ENCODE measurements at places on chromosomes 1 and 21.

GRCh38 chr1:225739542-225740107 is 38.0 kb upstream of the SRP9 start:
- DNase-seq, result no peak

- no peak for DNase-seq
These were observed 112.3 kb downstream of the ACTL8 start for GRCh38 chr1:17867470-17867869.

- DNase-seq, result no peak
These were observed 134.5 kb upstream of the PKN2 start for GRCh38 chr1:88549536-88549935.

DNA sequence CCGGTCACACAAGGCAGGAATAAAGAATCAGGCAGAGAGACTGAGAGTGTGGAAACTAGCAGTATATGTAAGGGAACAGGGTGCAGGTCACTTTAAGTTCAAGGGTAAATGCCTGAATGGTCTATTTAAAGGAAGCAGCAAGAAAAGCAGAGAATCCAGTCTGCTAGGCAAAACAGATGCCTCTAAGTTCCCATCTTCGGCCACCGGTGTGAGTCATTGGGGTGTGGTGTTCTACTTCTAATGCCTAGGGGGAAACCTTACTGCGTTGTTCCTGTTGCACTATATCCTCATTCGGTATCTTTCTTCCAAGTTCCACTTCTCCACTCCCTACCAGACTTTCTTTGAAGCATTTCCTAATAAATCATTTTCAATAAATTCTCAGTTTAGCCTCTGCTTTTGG is 259.9 kb downstream of the HHIPL2 start:
- DNase-seq, result no peak

GRCh38 chr1:230509281-230509977 is 83.3 kb upstream of the PGBD5 start:
- no peak for DNase-seq

DNA sequence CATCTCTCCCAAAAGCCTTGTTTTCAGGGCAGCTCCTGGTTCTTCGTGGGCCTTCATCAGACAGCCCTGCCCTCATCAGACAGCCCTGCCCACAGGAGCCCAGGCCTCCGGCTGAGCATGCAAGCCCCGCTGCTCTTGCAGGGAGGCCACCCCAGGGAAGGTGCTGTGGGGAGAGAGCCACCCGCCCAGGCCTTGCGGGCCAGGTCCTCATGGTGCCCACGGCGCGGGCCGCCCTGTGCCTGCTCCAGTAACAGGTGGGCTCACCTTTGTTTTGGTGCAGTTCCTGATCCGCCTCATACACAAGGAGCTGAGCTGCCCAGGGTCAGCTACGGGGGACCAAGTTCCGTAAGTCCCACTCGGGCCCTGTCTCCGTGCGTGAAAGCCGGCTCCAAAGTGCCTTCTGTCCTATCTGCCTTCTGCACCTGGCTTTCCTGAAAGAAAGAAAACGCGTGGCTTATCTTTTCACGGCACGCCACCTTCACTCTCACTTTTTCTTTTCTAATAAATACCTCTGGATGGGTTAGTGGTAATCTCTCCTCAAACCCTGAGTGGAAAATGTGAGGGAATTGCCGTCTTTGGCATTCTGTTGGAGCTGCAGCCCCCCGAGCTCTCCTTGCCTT is 65.9 kb downstream of the SLC37A1 start:
- no peak for DNase-seq

DNA sequence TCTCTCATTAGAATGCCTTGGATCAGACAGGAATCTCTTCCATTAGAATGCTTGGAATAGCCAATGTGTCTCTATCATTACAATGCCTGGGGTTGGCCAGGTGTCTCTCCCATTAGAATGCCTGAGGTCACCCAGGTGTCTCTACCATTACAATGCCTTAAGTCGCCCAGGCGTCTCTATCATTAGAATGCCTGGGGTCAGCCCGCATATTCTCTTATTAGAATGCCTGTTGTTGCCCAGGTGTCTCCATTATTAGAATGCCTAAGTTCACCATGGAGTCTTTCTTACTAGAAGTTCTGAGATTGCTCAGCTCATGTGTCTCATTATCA is 60.2 kb downstream of the RNF187 start:
- no peak for DNase-seq

- no peak for DNase-seq
These were observed 22.1 kb downstream of the HSPG2 start for GRCh38 chr1:21914880-21915640.

- no peak for DNase-seq
These were observed 32.2 kb upstream of the SLC2A1 start for GRCh38 chr1:42990757-42991346.

GRCh38 chr1:198845851-198846250 is 207.0 kb downstream of the PTPRC start:
- no peak for DNase-seq

DNA sequence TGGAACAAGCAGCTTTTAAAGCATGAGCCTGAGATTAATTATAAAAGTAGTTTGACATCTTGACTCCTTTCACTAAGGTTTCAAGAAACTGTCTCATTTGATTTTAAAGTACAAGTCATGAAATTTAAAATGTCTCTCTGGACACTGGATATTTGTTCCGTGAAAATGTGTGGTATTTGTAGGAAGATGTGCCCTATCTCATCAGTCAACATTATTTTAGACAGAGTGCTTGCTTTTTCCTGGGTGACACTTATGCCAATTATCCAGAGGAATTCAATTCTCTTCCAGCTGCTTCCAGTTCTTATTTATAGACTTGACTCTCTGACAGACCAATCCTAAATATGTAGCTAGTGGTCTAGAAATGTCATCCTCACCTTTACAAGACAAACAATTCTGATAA is 300.4 kb downstream of the PLA2G4A start:
- DNase-seq, result no peak

- no peak for DNase-seq
These were observed 293.8 kb upstream of the USP25 start for GRCh38 chr21:15436031-15436430.

DNA sequence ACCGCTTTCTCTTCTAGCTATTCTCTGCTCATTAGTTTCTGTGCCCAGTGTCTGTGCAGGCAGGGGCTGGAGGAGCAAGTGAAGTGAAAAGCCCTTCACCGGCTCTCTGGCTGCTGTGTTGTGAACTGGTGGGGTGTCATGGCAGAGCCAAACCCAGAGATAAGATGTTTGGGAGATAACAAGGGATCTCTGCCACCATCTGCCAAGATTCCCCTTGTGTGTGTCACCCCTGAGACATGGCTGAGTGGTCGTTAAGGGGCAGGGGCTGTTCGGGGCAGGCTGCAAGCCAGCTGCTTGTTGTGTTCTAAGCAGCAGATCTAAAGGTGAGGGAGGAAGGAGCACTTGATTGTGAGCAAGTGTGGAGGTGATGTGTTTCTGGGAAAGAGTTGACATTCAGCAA is 24.5 kb downstream of the CNIH3 start:
- DNase-seq, result no peak

DNA sequence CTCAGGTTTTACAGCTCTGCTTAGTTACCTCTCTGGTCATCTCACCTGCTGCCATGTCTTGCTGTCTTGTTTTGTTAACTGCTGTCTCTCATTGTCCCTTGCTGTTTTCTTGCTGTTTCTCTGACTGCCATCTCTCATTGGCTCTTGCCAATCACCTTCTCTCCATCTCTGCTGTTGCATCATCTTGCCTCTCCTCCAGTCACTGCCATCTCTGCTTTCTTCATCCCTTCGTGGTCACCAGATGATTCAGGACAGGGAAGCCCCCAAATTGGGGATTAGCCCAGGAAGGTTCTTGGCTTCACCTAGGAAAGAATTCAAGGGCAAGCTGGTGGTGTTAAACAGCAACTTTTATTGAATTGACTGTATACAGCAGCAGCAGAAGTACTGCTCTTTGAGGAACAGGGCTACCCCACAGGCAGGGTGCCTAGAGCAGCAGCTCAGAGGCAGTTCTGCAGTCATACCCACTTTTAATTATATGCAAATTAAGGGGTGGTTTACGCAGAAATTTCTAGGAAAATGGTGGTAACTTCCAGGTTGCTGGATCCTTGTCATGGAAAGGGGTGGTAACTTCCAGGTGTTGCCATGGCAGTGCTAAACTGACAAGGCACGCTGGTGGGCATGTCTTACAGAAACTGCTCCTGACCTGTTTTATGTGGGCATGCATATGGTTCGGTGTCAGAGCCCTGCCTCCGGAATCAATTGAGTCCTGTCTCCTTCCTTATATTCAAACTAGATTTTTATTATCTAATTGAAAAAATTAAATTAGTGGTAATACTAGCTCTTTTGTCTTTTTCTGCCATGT is 33.4 kb downstream of the SUCO start:
- DNase-seq, result no peak

DNA sequence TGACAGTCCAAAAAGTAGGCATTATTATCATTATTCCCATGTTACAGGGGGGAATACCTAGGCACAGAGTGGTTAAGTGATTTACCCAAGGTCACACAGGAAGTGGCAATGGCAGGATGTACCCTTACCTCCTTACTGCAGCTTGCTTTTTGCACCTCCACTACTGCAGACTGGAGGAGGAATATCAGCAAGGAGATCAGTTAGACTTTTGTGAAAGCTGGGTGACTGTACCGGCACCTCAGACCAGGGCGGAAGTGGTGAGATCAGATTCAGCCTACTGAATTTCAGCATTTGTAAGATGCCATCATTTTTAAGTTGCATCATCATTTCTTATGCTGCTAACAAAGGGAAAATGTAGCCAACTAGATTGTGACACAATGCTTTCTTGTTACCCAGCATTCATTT is 4.5 kb downstream of the ADARB1 start:
- no peak for DNase-seq

DNA sequence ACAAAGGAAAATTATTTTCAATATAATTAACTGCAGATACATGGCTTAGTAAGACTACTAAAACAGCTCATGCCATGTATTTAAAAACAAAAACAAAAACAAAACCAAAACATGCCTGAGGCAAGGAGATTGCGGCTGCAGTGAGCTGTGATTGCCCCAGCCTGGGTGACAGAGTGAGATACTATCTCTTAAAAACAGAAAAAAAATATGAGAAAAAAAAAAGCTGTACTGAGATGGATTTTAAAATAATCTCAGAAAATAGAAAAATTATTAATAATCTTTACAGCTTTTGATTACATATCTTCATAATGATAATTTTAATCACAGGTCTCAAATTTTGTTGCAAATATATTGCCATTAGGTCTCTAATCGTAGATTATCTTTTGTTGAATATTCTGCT is 24.0 kb upstream of the LIN9 start:
- DNase-seq, result no peak

DNA sequence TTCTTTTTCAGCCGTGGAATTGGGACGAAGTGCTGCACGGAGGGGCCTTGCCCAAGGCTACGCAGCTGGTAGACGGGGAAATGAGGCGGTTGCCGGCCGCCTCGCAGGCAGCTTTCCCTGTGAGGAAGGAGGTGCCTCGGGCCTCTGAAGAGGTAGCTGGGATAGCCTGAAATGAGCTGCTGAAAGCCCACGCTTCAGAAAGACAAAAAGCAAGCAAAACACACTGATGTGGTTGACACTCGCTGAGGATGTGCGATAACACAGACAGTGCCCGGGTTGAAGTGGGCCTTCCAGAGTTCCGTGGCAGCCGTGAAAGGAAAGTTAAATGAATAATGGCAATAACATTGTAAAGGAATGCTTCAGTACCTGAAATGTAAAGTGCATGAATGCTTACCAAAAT is 47.2 kb downstream of the S1PR1 start:
- DNase-seq, result no peak

- DNase-seq, result no peak
These were observed 26.3 kb upstream of the ZNF648 start for GRCh38 chr1:182087719-182088350.

- no peak for DNase-seq
These were observed 7.6 kb upstream of the RXRG start for GRCh38 chr1:165452336-165453130.

- no peak for DNase-seq
These were observed 183.5 kb upstream of the C1orf105 start for GRCh38 chr1:172236958-172237357.

GRCh38 chr1:196355206-196355786 is 252.9 kb downstream of the KCNT2 start:
- no peak for DNase-seq

GRCh38 chr1:29497395-29498125 is 261.2 kb downstream of the PTPRU start:
- no peak for DNase-seq

GRCh38 chr21:18617291-18617690 is 213.7 kb upstream of the TMPRSS15 start:
- no peak for DNase-seq

DNA sequence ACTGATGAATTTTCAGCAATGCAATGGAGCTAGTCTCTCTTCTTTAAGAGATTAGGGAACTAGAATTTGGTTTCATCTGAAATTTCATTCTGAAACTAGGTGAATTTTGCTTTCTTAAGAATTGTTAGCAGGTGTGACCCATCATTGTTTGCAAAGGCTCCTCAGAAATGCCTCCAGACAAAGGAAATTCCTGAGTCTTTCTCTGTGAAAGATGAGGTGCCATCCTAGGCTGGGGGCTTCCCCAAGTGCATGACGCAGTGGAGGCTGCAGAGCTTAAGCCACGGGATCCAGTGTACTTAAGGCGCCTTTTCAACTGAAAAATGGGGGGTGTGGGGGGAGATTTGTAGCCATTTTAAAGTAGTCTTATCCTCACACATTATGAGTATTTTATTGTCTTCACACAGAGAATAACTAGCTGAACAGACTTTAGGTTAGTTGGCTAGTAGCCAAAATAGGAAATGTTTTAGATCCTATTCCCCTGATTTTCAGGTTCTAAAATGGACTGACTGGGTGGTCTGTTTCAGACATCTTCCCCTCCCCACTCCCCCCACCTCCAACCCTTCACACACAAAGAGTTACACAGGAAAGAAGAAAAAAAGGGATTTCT is 202.0 kb downstream of the NFIA start:
- DNase-seq, result no peak

- DNase-seq, result no peak
These were observed 72.3 kb upstream of the ERG start for GRCh38 chr21:38570596-38570995.

GRCh38 chr1:19926296-19927129 is 3.1 kb upstream of the PLA2G2E start:
- DNase-seq, result no peak

DNA sequence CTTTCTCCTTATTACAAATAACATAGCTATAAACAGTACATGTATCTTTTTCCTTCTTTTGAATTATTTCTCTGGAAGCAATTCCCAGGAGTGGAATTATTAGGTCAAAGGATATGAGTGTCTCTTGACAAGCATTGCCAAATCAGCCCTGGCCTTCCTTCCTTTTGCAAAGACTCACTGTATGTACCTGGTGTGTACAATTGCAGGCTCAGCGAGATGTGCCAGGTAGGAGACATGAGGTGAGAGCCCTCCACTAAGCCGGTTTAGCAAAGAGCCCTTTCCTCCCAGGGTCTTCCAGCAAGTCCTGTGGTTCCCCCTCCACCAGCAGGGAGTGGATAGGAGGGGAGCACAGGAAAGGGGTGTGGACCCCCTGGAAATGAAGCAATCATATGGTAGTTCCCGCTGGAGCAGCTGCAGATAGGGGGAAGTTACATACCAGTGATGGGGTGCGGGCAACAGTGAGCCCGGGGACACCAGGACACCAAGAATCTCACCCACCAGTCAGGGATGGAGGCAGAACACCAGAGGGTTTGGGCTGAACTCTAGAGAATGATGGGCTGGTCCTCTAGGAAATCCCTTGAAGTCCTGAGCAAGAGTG is 18.3 kb downstream of the RCSD1 start:
- DNase-seq, result no peak
